NCI-H2107 (cell line): ENCODE measurements at places on chromosomes 3 and 15.

DNA sequence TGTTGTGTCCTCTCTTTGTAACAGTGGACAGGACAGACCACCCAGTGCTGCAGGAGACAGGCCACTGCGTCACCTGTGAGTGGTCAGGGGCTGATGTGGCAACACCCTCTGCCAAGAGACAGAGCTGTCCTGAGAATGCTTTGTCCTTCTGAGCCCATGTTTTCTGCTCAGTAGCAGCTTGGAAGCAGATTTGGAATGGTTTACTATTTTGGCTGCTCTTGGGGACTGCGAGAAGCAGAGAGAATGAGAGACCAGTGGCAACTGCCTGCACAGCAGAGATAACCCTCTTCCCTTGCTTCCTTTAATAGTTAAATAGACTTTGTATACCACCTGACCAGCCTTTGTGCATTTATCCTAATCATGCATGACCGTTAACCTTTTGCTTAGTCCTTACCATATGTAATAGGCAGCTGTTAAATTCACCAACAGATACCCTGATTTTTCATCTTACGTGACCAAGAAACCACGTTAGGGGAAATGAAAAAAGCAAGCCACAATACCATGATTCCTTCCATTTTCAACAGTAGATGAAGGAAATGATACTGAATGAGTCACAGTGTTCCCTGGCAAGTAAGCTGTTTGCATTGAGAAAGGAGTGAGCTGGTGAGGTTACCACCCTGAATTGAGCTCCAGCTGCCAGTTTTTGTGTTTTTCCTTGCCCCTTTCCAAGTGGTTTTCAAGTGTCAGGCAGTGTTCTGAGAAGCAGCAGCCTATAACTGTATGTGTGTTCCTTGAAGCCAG, 35.5 kb downstream of the B3GALNT1 start:
- DNase-seq: peak; percentile 80

- no peak for DNase-seq
Measured at GRCh38 chr15:52350423-52350822, 54.8 kb upstream of the MYO5C start.

DNA sequence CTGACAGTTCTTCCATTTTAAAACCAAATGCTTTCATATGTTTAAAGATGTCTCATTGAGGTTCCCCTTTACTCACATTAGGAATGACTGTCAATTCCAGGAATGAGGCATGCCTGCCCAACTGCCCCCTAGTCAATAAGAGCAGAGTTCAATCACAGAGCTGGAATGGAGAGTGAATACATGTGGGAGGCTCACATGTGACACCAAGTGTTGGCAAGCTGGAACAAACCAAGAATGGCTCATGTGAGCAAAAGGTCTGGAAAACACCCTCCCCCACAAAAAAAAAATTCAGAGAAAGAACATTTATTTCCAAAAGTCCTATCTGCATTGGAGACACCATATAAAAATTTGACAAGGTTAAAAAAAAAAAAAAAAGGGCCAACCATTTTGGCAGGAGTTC, 3.7 kb downstream of the PBRM1 start:
- DNase-seq: no peak

- no peak for DNase-seq
Measured at GRCh38 chr15:67784856-67785430, 40.4 kb upstream of the SKOR1 start.

- DNase-seq: no peak
Measured at GRCh38 chr3:47421741-47422649, 41.2 kb downstream of the PTPN23 start.

GRCh38 chr15:90358124-90359033, 6.3 kb downstream of the ZNF774 start:
- no peak for DNase-seq

DNA sequence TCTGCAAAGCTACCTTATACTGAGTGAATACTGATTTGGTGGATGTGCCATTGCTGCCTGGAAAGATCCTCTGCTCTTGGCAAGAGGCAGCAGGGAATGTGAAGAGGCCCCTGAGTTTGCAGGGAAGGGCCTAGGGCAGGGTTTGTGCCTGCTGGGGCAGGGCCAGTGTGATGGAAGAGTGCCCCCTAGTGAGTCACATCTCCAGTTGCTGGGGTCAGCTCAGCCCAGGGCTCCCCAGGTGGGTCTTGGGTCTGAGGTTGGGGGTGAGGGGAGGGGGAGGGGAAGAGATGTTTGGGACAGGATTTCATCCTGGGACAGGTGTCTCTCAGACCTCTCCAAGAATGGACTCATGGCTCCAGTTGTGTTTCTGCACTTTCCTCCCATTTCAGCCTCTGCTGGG, 4.1 kb upstream of the AMOTL2 start:
- DNase-seq: no peak

- DNase-seq: no peak
Measured at GRCh38 chr15:69074843-69075224, 60.3 kb downstream of the NOX5 start.

GRCh38 chr15:92142242-92143232, 251.1 kb upstream of the ST8SIA2 start:
- no peak for DNase-seq

GRCh38 chr15:89777073-89777751, 1.1 kb downstream of the MESP2 start:
- DNase-seq: no peak
